ENCODE measurements at places on chromosomes 6 and 20.

GRCh38 chr20:34578521-34578920 lies 20.0 kb downstream of the MAP1LC3A start:
- DNase-seq: no peak

DNA sequence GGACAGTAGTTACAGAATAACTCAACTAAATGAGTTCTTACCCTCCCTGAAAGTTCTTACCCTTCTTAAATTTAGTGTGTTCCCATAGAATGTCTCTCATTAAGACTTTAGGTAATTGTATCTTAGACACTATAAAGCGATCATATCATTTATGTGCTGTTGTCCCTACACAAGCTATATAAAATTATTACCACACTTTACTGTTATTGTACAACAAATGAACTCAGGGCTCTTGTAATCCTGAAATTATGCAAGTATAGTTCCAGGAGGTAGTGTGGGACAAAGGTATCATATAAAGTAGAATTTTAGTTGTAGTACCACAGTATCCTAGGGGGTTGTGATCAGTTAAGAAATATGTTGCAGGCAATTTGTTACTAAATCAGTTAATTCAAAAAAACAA lies 167.4 kb upstream of the CARMIL1 start:
- DNase-seq: no peak

GRCh38 chr6:20564777-20565176 lies 30.5 kb downstream of the CDKAL1 start:
- DNase-seq: no peak

DNA sequence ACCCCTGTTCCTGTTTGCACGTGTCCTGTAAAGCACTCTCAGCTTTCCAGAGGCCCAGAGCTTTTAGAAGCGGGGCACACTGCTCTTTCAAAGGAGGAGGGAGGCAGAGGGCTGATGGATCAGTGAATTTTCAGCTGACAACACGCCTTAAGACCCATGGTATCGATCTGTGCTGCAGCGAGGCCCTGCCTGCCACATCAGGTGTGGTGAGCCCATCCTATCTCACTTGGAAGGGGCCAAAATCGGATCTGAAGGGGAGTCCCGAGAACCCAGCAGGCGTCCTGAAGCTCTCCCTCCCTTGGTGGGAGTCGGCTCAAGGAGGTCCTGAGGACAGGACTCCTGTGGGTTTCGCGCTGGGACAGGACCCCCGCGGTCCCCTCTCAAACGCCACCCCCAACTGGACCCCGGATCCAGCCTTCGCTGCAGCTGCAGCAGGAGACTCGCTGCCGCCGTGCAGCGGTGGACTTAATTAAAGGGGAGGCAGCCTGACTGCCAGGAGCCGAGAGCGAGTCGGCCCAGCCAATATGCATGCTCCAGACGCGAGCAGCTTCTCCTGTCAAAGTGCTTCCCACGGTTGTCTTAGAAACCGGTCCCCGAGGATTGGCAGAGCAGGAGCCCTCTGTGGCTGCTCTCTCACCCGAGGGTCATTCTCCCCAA lies 580.0 kb upstream of the ZNF337 start:
- DNase-seq: no peak

DNA sequence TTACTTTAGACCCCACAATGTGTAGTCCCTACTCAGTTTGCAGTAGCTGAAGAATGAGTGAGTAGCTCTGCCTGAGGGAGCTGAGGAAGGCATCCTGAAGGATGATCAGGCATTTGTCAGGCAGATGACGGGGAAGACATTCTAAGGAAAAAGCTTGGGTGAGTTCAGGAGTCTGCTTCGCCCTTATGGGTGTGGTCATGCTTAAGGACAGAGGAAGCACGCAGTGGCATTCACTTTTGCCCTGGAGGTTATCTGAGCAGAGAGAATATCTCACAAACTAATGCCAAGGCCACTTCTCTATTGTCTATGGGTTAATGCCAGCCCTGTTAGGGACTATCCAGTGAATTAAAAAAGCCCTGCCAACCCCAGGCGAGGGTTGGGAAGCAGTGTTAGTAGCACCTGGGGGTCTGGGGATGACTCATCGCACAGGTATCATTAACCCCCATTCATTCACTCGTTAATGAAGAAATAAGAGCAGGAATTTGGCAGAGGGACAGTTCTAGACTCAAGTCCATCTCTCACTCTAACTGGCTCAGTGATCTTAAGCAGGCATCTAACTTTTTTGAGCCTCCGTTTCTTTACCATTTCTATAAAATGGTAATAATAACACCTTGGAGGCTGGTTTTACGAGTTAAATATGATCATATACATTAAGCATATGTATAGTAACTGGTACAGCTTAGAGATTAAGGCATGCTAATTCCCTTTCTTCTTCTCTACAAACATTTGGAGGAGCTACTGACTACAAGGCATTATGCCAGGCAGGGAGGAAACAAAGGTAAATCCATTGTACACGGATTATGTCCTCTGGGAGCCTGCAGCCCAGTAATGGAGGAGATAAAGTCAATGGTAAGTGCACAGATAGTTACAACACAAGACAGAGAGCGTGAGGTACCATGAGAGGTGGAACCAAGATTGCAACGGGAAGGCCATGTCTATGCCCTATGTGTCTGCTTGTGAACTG lies 93.2 kb upstream of the AKIRIN2 start:
- DNase-seq: no peak

GRCh38 chr6:79808921-79809320 lies 138.4 kb downstream of the ELOVL4 start:
- DNase-seq: no peak

DNA sequence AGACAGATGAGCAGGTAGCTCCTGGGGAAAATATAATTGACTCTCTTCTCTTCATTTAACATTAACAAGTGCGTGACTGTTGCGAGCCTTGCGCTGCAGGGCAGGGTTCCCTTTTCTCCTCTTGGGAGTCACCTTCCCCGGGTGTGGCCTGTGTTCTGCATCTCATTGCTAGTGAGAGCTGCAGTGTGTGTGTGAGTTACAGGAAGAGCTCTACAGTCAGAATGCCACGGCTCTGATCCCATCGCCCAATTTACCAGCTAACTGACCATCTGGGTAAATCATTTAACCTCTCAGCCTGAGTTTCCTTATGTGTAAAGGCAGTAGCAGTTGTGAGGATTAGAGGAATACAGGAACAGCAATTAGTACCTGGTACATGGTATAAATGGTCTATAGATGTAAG lies 106.8 kb upstream of the NUP153 start:
- no peak for DNase-seq

- DNase-seq: no peak
Observed at GRCh38 chr6:77979204-77979603, 326.4 kb downstream of the MEI4 start.

- DNase-seq: no peak
Observed at GRCh38 chr20:63148696-63149095, 67.2 kb downstream of the YTHDF1 start.

- DNase-seq: no peak
Observed at GRCh38 chr20:20457392-20458126, 89.7 kb downstream of the INSM1 start.

GRCh38 chr6:135640048-135640447 lies 142.5 kb upstream of the AHI1 start:
- no peak for DNase-seq

DNA sequence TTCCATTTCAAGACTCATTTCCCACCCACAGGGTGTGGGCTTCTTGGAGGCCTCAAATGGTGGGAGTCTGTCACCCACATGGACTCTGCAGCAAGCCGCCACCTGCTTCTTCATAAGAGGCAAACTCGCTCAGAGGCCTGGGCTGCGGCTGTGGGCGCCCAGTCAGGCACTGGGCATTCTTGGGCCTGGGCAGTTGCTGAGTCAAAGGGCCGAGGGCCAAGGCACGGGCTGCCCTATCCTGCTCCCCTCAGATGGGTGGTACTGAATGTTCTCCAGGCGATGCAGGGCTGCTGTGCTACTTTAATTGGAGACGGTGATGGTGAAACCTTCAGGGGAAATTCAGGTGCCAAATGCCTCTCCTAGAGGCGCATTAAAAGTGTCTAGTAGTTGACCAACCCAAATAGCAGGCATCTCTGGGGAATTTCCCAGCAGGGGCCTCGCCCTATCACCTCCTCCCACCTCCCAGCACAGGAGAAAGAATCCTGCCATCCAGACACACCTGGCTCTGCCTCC lies 57.9 kb downstream of the MAFB start:
- no peak for DNase-seq

- no peak for DNase-seq
Observed at GRCh38 chr6:100454551-100455229, 10.0 kb downstream of the SIM1 start.

GRCh38 chr6:3288711-3289663 lies 30.2 kb downstream of the PSMG4 start:
- no peak for DNase-seq

DNA sequence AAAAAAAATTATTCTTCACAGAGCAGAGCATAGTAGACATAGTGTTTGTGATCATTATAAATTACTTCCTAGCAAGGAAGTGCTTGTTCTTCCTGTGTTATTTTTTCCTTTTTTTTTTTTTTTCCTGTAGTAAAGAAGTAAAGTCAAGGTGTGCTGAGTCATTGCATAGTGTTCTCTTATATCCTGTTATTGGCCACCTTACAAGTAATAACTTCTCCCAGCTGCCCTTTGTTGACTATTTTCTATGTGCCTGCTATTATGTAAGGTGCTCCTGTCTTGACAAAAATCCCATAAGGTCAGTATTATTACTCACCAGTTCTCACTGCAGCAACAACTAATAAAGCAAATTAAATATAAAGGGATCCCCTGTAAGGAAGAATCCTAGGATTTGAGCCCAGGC lies 195.3 kb downstream of the GJA1 start:
- no peak for DNase-seq

- no peak for DNase-seq
Observed at GRCh38 chr20:51361258-51361657, 181.3 kb downstream of the NFATC2 start.

- peak; percentile 54 for DNase-seq
Observed at GRCh38 chr6:31572041-31572911, at the start of gene LTA. Gene LTA, plus strand, starts transcription at chr6:31572289. Its CDS starts 454 bp downstream, at chr6:31572743.

GRCh38 chr20:24501764-24502556 lies 32.5 kb downstream of the SYNDIG1 start:
- DNase-seq: no peak

DNA sequence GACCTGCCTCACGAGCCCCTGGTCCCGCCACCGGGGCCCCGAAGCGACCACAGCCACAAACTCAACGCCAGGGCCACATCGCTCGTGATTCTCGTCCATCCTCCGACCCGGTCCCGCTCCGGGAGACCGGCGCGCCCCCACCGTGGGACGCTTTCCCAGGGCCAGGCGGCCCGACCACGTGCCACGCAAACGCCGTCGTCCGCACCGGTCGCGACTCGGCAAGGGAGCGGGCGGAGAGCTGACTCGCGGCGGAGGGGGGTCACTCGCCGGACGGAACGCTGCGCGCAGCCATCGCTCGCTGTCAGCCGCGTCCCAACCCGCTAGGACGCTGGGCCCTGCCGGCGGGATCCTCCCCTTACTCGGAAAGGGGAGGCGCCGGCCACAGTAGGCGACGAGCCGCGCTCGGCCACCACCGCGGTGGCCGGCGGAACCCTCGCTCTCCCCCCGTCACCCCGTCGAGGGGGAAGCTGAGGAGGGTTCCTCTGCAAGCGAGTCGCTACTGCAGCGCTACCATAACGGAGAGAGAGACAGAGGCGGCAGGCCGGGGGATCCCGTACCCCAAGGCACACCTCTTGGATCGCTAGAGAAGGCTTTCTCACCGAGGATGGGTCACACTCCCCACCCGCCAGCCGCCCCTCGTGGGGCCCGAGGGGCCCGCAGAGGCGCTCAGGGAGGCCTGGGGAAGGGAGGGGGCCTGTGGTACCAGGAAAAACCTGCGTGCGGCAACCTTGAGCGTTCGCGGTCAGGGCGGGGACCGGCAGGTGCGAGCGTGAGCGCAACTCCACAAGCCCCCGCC lies 511.8 kb upstream of the ZNF337 start:
- no peak for DNase-seq

DNA sequence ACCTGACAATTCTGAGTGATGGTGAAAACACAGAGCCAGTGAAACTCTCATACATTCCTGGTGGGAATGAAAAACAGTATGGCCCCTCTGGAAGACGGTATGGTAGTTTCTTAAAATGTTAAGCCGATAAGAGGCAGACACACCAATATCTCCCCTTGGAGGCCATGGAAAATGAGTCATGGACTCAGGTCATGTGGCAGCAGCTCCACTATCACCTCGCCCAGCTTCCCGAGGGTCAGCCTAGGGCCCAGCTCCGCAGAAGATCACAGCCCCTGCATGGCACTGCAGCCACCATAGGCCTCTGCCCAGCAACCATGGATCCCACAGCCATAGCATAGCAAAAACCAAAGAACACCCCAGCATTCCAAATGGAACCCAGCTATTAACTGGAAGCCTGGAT lies 21.4 kb downstream of the BPIFA1 start:
- no peak for DNase-seq
